ENCODE measurements at places on chromosomes 2 and 18.

- DNase-seq: no peak
Observed at GRCh38 chr2:127953849-127954248, 68.1 kb upstream of the AMMECR1L start.

DNA sequence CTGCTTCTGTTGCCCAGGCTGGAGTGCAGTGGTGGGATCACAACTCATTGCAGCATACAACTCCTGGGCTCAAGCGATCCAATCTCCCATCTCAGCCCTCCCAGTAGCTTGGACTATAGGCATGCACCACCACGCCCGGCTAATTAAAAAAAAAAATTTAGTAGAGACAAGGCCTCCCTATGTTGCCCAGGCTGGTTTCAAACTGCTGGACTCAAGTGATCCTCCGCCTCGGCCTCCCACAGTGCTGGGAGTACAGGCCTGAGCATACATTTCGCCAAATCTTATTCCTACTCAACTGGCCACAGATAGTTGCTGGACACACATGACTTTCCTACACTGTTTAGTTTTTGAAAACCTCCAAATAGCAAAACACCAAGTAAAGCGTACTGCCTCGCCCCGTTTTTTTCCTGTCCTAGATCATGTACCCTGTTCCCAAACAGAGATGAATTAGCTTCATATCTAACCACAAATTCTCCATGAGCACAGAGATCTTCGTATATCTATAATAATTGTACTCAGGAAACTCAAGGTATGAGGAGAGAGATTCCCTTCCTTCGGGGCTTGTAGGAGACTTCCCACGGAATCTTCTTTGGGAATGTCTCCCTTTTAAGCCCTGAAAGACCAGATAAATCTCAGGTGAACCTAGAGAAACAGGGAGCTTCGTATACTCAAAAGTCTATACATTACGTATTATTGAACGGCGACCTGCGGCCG is 598 bp upstream of the C2orf69 start:
- DNase-seq: no peak

DNA sequence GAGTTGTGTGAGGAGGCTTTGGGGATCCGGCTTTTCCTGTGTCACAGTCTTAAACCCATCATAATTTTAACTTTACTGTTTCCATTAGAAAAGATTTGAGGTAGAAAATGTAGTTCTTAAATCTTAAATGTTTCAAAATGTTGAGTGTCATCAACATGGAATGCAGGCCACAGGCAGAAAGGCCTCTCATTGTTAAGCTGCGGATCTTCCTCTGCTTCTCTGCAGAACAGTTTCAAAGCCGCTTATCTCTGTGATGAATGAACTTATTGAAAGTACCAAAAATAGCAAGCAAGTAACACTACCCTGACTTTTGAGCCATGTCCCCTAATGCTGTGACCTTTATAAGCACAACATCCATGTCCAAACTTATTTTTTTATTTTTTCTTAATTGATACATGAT is 1645.8 kb downstream of the DPP10 start:
- DNase-seq: no peak

- no peak for DNase-seq
Observed at GRCh38 chr18:44025421-44025820, 655.3 kb upstream of the SETBP1 start.

- DNase-seq: no peak
Observed at GRCh38 chr2:109120166-109120565, 8.8 kb upstream of the SH3RF3 start.

DNA sequence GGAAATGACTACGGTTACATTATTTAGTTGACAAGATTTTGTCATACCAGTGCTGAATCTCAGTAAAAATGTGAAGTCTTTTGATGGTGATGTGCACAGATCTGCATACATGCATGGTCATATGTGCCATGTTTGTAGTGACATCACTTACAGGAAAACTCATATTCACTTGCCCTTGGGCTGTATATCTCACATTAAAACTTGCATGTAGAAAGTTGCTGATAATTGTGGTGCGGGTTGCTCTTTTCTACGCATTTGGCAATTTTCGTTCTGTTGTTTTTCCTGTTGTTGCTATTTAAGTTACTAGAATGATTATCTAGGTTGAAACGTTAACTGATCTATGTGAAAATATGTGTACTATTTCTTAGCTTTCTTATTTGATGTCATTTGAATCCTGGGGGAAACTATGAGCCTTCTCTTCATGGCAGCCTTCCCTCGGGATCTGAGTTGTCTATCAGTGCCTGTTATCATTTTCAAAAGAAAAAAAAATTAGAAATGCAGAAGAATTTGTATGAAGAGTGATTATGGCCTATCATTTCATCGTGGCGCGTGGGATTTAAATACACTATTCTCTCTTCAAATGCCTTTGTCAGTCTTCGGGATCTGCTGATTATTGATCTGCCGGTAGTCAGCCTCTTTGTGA is 296.6 kb downstream of the TMX3 start:
- DNase-seq: no peak

DNA sequence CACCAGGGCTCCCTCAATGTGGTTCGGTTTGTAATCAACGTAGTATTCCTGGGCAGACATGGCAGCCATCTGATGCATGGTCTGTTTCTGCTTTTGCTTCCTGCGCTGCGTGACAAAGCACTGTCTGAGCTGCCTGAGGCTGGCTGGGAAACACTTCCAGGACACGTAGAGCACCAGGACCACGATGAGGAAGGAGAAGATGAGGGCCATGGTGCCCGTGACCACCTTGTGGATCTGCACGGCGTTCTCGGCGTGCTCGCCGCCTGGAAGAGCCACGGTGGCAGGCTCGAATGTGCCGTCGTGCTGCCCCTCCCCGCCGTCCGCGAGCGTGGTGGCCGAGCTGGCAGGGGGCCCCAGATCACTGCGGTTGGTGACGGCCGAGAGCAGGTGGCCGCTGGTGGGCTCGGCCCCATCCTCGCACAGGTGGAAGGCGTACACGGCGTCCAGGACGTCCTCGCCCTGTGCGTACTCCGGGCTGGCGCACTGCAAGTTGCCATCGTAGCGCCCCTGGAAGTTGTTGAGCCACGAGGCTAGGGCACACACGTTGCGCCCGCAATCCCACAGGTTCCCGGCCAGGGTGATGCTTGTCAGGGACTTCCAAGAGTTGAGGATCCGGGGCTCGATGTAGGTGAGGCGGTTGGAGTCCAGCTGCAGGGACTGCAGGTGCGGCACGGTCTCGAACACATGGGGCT is 2.1 kb downstream of the LRRTM1 start:
- DNase-seq: no peak

DNA sequence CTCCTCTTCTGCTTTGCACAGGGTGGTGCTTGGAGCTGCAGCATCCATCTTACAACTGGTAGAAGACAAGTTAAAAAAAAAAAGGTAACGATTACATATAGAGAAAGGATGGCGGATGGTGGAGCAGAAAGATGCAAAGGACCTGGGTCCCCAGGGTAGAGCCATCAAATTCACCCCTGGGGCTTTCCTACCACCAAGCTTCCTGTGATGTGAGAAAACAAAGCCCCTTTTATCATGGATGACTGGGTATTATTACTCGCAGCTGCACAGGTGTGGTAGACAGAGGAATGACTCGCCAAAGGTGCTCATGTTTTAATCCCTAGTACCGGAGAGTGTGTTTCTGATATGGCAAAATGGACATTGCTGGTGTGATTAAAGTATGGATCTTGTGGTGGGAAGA is 1.3 kb upstream of the ACOXL start:
- DNase-seq: no peak

- DNase-seq: no peak
Observed at GRCh38 chr2:214492608-214493007, 81.8 kb downstream of the VWC2L start.

DNA sequence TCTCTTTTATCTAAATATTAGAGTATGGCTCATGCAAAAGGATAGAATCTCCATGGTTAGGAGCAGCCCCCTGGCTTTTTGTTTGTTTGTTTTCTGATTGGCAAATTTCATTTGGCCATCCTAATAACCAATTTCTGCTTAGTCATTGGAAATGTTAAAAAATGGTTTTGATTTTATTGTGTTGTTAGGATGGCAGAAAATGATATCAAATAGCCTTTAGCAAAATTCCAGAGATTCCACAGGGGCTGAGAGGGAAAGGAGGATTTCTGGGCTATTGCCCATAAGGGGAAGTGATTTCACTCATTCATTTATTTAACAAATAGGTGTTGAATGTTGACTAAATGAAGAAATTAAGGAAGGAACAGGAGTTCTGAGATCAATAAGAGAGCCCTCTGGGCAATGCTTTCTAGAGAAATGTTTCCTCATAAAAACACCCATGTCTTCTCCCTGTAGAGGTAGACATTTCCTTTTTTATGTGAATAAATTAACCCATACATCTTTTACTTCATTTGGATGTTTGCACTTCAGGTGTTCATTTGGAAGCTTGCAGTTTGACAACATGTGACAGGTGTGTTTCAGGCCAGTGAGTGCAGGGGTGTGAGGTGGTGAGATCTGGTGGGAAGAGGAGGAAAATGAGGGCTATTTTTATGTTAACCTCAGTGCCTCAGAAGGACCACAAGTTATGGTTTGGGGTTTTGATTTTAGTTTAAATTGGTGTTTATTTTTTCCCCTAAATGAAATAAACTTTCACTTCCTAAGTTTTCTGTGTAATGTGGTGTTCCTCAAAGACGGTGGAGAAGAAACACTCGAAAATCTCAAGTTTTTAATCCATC is 61.7 kb upstream of the EPC2 start:
- DNase-seq: no peak

DNA sequence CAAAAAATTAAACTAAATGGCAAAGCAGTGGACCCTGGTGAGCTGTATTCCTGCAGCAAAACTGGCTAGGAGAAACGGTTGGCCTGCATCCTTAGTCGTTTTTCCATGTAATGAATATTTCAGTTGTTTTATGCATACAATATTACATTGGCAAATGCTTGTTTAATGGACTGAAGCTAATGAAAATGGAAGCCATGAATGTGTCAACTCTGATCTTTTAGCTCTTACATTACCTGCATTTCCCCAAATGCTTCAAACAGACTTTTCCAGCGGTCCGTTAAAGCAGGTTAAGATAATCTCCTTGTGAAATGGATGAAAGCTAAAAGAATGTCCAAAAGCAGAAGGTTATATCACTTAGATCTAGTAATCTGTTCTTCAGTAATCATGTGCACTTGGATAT is 686.3 kb upstream of the SETBP1 start:
- DNase-seq: no peak

DNA sequence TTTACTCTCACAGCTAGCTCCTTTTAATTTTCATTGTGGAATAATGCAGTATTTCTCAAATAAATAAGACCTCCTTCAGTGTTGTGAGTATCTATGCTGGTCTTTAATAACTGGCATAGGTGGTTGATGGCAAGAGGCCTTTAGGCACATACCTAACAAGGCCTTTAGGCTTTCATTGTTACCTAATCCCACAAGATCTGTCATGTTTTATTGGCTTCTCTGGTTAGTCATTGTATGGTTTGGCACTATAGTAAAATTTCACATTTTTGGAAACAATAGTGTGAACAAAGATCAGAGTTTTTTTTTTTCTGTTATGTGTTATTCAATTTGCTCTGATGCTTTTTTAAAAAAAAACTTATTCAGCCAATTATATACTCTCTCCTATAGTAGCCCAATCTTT is 89.8 kb upstream of the NEUROD1 start:
- no peak for DNase-seq

GRCh38 chr2:68594041-68594440 is 49.3 kb upstream of the PROKR1 start:
- DNase-seq: no peak

DNA sequence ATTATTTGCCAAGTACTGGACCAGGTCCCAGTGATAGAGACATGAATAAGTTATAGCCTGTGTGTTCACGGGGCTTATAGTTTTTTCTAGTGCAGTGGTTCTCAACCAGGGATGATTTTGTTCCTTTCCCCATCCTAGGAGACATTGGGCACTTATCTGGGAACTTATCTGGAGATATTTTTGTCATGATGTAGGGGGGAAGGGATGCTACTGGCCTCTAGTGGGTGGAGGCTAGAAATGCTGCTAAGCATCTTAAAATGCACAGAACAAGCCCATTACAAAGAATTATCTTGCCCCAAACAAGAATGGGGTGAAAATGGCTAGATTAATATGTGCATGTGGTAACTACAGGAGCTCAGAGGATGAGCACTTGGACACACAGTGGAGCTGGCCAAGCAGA is 75.2 kb downstream of the KLHL29 start:
- DNase-seq: no peak

Data from activated CD4-positive, alpha-beta T cell treated with anti-CD3 and anti-CD28 coated beads, Interleukin-2, amount 50 U/mL, for 4 hours (primary cell).